ENCODE measurements at places on chromosomes 12 and 14.

DNA sequence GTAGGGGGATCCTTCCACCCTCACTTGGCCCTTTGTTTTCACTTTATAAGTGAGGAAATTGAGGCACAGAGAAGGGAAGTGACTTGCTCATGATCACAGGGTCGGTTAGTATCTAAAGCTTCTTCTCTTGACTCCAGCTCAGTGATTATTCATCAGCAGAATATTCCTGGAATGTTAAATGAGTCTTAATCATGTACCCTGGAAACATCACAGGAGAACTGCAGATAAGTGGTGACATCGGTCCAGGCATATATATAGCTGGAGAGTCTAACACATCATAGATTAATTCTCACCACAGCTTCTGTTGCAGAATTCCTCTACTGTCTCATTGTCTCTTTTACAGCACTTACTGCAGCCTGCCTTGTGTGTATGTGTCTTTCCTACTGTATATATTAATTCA, 69.9 kb downstream of the PAH start:
- no peak for DNase-seq

DNA sequence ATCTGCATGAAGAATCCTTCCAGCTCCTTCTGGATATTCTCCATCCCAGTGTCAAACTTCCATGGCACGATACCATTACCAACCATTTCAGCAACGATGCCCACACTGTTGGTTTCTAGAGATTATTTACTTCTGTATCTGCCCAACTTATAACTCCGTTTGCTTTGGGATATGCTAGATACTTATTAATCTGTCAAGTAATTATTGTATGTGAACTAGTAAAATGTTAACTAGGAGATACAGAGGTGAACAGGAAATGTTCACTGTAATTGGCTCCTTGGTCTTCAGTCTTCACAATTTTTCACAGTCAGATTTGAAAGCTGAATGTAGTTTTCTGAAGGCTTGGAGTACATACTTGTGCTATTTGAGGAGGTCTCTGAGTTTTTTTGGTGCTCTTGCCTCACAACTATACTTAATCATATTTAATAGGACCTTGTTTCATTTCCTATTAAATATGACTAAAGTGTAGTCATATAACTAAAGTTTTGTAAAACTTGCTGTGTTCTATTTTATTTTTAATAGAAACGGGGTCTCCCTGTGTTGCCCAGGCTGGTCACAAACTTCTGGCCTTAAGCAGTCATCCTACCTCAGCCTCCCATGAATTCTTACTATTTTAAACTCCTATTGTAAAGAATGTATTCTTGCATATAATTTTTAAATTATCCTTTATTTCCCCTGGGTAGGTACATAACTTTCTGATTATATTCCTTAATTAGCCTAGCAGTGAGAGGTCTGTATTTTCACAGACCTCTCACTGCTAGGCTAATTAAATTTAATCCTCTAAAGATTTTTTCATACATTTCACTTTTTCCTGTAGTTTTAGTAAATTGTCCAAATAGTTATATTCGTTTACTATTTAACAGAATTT, 79.7 kb downstream of the FGD4 start:
- no peak for DNase-seq

- no peak for DNase-seq
Measured at GRCh38 chr14:55711175-55711811, 131.3 kb downstream of the KTN1 start.

DNA sequence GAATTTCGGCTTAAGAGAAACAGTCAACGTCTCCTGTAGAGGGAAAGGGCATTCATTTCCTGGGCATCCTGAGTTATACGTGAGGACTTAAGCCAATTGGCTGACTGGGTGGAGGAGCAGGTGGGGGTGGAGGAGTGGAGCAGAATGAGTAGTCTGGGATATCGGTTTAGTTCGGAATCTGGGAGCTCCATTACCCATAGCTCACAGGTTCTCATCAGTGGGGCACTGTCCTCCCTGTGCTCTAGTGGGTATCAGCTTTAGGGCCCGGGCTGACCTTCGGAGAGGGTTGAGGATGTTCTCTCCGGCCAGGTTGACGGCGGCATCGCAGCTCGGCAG, 704 bp downstream of the SDR39U1 start:
- DNase-seq: no peak
